Chondrocyte (in vitro differentiated cells): ENCODE measurements at places on chromosomes 12 and 14.

DNA sequence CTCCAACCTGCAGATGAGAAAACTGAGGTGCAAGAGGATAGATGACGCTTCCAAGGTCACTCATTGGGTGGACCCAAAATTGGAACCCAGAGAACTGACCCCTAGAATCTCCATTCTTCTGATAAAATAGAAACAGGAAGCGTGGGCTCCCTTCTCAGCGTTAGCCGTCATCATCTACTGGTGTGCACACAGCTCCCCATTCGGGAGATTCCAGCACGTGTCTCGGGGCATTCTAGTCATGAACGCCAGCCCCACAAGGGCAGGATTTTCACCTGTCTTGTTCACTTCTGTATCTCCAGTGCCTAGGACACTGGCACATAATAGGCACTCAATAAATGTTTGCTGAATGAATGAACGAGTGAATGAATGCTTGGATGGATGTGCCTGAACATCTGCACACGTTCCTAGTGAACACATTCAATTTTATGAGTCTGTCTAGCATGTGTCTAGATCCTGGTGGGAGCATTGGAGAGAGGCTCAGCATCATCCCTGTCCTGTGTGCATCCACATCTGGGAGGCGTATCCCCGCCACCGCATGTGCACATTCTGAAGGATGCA, 30.5 kb downstream of the RASAL1 start:
- no peak for DNase-seq

DNA sequence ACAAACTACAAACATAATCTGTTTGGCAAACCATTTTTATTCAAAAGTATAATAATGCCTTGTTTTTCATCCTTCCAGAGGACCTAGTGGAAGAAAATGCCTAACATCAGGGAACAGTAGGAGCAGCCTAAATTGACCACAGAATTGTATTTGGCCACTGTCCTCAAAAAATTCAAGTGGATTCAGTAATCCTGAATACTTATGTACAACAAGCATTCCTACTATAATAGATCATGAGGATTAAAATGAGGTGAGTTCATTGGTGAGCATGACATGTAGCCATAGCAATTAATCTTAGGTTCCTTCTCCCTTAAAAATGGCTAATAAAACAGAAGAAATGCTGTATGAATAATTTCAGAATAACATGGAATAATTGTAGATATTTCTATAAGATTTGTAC, 209.3 kb downstream of the DAD1 start:
- no peak for DNase-seq

GRCh38 chr12:47781479-47782371, 8.7 kb downstream of the SLC48A1 start:
- DNase-seq = no peak

- no peak for DNase-seq
Observed at GRCh38 chr14:30798961-30799360, 75.4 kb upstream of the COCH start.

GRCh38 chr12:20505056-20505455, 136.7 kb downstream of the PDE3A start:
- no peak for DNase-seq
